ENCODE measurements at places on chromosomes 1 and 21.

- DNase-seq = no peak
Measured at GRCh38 chr1:186923486-186923885, 94.7 kb downstream of the PLA2G4A start.

GRCh38 chr21:45469273-45470086 lies 64.5 kb downstream of the COL18A1 start:
- DNase-seq = no peak

- no peak for DNase-seq
Measured at GRCh38 chr1:207672522-207673130, 27.7 kb downstream of the CR1L start.

GRCh38 chr1:76115171-76115570 lies 40.6 kb downstream of the ST6GALNAC3 start:
- no peak for DNase-seq

DNA sequence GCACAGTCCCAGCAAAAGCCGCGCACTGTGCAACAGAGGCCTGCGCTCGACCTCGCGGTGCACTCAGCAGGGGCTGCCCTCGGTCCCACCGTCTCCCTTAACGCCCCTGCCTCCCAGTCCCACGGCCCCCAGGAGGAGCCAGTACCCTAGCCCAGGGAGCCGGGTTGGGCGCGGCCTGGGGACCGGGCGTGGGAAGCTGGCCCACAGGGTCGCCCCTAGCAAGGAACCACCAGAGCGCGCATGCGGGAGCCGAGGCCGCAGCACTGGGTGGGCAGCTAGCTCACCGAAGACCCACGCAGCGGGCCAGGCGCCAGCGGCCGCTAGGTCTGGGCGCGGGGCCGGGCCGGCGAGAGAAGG lies 21.6 kb upstream of the ZNF678 start:
- no peak for DNase-seq

- no peak for DNase-seq
Measured at GRCh38 chr1:44010935-44011471, 19.6 kb downstream of the CCDC24 start.

GRCh38 chr21:40950970-40951369 lies 104.0 kb upstream of the DSCAM start:
- DNase-seq = no peak

- peak; percentile 99 for DNase-seq
Measured at GRCh38 chr1:204438628-204439027, 27.0 kb upstream of the PPP1R15B start.

DNA sequence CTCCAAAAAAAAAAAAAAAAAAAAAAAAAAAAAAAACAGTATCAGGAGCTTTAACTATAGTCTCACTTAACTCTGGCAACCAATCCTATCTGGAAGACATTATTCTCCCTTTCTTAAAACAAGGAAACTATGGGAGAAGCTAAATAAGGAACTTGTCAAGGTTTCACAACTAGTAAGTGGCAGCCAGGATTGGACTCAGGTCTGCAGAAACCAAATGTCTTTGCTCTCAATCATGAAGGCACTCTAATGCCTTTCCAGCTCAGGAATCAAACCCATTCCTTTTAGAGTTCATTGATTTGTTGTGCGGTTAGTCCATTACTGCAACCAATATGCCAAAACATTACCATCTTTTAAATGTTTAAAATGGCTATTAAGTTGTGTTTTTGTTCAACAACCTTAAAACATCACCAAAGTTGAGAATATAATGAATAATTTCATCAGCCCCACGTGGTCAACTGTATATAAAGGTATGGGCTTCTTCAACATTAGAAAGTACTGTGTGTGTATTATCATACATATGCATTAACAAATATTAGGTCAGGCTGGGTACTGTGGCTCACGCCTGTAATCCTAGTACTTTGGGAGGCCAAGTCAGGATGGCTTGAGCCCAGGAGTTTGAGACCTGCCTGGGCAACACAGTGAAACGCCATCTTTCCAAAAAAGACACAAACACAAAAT lies 1.5 kb downstream of the EPRS1 start:
- no peak for DNase-seq

GRCh38 chr1:170872663-170873062 lies 62.7 kb upstream of the MROH9 start:
- DNase-seq = no peak

DNA sequence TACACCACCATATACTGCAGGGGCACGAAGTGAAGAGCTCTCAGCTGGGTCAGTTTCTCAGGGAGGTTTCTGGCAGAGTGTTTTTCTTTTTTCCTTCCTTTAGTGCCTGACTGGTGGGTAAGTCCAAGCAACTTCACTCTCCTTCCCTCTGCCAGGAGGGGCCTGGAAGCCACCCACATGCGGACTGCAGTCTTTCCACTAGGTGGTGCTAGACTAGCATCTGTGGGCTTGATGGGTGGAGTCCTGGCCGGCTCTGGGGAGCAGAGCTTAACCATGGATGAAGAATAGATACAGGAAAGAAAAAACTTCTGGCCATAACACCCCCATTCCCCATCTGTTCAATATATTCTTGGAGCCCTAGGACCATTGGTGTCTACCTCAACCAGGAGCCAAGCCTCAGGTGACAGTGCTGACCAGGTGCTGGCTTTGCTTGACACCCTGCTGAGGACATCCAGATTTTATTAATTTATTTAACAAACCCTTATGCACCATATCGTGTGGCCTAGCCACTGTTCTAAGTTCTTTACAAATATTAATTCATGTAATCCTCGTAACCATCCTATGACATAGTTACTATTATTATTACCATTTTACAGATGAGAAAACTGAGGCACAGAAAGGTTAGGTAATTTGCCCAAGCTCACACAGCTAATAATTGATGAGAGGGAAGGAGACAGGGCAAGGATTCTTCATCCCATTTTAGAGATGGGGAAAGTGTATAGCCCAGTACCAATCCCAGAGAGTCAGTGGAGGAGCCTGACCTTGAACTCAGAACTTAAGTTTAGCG lies 126.7 kb upstream of the CSF3R start:
- DNase-seq = peak; percentile 8

- DNase-seq = no peak
Measured at GRCh38 chr1:158089925-158090637, 90.6 kb upstream of the CD1D start.

- peak; percentile 89 for DNase-seq
Measured at GRCh38 chr1:42822800-42823392, 5.7 kb upstream of the SVBP start.

- no peak for DNase-seq
Measured at GRCh38 chr1:164519426-164519825, 39.6 kb upstream of the PBX1 start.

- DNase-seq = no peak
Measured at GRCh38 chr1:206925106-206925736, 3.5 kb upstream of the FCMR start.

GRCh38 chr1:209703834-209704504 lies 677 bp upstream of the HSD11B1 start:
- no peak for DNase-seq

- DNase-seq = no peak
Measured at GRCh38 chr1:46068525-46068924, 63.9 kb downstream of the PIK3R3 start.

DNA sequence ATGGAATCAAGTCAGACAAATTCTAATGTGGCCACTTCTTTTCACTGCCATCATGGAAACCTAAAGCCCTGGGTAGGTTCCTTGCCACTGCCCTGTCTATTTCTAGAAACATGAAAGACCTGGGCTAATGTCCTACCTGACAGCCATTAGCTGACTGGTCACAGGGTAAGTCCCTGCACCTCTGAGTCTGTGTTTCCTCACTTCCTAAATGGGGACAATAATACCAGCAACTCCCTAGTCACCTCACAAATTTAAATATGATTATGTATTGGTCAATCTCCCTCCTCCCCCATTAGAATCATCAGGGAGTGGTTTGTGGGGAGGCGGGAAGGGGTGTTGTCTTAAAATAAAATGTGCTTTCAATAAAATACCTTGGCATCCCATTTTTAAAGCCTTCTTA lies 2.2 kb downstream of the CREG1 start:
- no peak for DNase-seq

DNA sequence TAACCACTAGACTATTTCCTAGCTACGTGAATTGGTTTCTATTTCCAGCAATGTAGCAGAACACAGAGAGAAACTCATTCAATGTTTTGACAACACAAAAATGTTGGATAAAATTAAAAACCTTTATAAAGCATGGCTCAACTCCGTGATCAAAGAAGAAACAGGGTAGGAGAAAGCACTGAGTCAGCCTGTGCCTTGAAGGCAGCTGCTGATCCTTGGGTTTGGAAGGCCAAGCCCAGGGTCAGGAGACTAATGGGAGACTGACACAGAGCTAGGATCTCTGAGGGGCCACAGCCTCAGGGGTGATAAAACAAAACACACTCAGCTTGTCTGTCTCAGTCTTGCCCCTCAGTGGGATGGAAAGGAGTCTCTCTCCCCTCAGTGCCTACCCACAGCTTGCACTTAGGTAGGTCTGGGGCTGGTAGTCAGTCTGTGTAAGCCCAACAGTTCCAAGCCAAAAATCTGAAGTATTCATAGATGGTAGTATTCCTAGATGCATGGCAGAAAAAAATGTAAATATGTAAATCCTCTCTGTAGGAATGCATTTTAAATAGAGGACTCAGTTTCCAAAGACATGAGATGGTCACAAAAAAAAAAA lies 53.3 kb downstream of the B3GALNT2 start:
- no peak for DNase-seq
